Activated T-helper 1 cell treated with anti-CD3 and anti-CD28 coated beads, Interleukin-12 subunit alpha, Interleukin-12 subunit beta, Interleukin-2, Interleukin-4 antibody, amounts not matched to agents 30 ng/mL and 10 ng/mL and 1 ng/mL, durations not matched to agents 14 hours and 24 hours and 36 hours (primary cell): ENCODE measurements at places on chromosomes 11 and 22.

GRCh38 chr22:46140989-46141928 is 9.1 kb upstream of the PPARA start:
- DNase-seq, result no peak

DNA sequence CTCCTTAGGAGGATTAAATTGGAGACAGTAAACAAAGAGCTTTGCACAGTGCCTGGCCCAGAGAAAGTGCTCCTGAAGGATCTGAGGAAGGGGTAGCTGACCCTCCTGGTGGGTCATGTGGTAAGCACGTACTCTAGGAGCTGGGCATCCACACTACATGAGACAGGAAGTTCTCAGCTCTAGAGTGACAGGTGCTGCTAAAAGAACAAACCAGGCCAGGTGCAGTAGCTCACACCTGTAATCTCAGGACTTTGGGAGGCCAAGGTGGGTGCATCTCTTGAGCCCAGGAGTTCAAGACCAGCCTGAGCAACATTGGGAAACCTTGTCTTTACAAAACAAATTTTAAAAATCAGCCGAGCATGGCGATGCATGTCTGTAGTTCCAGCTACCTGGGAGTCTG is 13.1 kb downstream of the SLC43A1 start:
- no peak for DNase-seq

GRCh38 chr22:36297568-36297967 is 44.6 kb downstream of the APOL1 start:
- DNase-seq, result no peak

- DNase-seq, result no peak
These were observed 1074.5 kb downstream of the NTM start for GRCh38 chr11:132444911-132445310.

- DNase-seq, result no peak
These were observed 46.2 kb downstream of the TP53I11 start for GRCh38 chr11:44904261-44905020.

- DNase-seq, result no peak
These were observed 6.3 kb downstream of the C22orf31 start for GRCh38 chr22:29055192-29055830.

GRCh38 chr11:103773059-103773458 is 263.4 kb upstream of the DDI1 start:
- DNase-seq, result no peak

- no peak for DNase-seq
These were observed 1.0 kb downstream of the FJX1 start for GRCh38 chr11:35619116-35619854.

GRCh38 chr11:78194490-78194889 is 5.8 kb downstream of the USP35 start:
- no peak for DNase-seq

DNA sequence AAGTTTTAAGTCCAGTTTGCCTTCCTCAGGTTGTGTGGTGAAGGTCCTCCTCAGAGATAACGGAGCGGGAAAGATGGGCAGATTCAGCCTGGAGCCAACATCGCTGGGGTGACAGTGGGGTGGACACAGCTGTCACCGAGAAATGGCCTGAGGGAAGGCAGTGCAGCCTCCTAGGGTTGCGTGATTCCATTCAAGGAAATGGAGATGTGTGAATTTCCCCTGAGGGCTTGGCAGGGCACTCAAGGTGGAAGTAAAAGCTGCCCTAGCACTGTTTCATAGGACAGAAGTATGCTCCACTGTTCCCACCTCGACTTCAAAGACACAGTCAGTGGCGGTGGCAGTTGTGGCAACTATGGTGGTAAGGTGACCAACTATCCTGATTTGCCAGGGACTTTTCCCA is 15.4 kb upstream of the CAT start:
- DNase-seq, result no peak

DNA sequence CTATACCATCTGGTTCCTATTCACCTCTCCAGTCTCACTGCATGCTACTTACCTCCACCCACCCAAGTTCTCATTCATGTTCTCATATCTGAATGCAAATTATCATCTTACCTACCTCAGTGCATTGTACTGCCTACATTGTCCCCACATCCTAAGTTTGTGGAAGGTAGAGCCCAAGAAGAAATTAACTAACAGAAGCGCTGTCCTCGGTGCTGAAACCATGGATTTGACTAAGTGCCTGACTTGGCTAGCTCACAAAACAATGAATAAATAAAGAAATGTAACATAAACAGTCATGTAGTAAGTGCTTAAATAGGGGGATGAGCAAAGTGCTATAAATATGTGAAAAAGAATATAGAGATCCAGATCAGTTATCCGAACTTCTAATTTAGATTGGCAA is 63.2 kb downstream of the GRIA4 start:
- no peak for DNase-seq

- no peak for DNase-seq
These were observed 1.9 kb downstream of the CAPN5 start for GRCh38 chr11:77068457-77069335.

- no peak for DNase-seq
These were observed 55.6 kb downstream of the ARFGAP2 start for GRCh38 chr11:47121056-47121455.

DNA sequence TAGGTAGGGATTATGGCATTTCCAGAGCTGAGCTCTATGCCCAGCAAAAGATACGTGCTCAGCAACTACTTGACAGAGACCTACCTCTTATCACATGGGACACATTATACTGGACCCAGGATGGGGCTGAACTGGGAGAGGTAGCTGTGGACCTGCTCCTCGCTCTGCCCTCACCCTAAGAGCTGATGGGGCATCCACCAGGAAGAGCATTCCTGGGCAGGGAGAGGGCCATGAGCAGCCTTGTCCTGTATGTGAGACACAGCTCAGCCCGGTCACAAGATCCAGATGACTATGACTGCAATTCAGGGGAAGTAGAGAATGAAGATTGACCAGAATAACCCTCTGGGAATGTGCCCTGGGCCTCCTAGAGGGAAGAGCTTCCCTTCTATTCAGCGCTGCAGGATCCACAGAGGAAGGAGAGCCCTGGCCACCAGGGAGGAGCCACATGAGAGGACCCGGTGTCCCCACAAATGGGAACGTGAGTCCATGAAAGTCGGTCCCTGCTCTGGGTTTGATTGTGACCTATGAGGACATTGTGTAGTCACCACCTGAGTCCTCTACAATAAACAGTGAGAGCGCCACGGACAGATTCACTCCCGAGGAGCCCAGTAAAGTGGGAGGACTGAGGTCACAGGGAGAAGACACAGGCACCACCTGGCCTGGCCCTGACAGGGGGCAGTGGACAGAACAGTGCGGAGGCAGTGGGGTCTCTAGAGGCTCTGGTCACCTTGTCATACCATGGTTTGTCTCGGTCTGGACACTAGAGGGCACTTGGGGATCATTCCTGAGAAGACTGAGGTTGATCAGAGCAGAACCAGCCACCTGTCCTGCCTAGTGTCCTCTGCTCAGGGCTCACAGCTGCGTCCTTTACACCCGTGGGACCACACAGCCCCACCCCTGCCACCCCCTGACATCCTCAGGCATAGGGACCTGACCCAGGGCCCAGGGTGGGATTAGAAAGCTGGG is 99.5 kb downstream of the ZNF280B start:
- DNase-seq, result no peak

DNA sequence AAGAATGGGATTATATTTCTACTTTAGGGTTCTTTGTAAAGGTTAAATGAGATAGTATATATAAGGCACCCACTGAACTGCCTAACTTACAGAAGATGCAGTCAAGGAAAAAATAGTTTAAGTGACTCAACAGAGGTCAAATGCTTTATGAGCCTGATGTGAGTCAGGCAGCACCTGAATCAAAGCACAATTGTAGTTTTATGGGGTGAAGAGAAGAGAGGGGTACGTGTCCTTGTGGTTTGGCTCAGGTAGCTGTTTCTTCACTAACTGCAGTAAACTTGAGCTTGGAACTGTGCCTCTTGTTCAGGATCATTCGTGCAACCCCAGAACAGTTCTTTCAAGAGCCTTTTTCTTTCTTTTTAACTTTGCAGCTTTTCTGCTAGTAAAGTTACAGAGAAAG is 125.2 kb upstream of the SPON1 start:
- no peak for DNase-seq

GRCh38 chr11:69190796-69191536 is 35.2 kb downstream of the SMIM38 start:
- no peak for DNase-seq

DNA sequence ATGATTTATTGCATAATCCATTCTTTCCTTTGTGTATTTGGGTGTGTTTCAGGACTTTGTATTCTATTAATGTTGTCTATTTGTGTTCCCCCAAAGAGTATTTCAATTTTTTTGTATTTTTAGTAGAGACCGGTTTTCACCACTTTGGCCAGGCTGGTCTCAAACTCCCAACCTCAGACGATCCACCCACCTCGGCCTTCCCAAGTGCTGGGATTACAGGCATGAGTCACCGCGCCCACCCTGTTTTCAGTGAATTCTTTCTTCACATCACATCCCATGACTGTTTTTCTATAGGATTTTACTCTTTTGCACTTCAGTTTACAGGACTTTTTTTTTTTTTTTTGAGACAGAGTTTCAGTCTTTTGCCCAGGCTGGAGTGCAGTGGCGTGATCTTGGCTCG is 46.3 kb downstream of the RBX1 start:
- no peak for DNase-seq

GRCh38 chr11:103633068-103633788 is 403.2 kb upstream of the DDI1 start:
- DNase-seq, result no peak

DNA sequence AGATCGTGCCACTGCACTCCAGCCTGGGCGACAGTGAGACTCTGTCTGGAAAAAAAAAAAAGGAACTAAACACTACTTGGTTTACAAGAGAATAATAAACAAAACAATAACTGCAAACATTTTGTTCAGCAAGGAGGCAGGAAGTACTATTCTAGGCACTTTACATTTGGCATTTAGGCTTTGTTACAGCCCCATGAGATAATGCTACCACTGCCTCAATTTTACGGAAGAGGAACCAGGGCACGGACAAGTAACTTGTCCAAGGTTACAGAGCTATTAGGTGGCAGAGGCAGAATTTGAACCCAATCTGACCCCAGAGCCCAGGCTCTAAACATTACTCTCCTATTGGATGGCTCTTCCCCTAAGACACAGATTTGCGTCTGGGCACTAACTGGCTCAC is 108.7 kb upstream of the AKIP1 start:
- DNase-seq, result no peak

- no peak for DNase-seq
These were observed 36.2 kb upstream of the TTC36 start for GRCh38 chr11:118491041-118491440.

- DNase-seq, result no peak
These were observed 1.4 kb upstream of the RCE1 start for GRCh38 chr11:66841861-66842260.

GRCh38 chr22:17086788-17087497 is 2.1 kb downstream of the IL17RA start:
- DNase-seq, result no peak

DNA sequence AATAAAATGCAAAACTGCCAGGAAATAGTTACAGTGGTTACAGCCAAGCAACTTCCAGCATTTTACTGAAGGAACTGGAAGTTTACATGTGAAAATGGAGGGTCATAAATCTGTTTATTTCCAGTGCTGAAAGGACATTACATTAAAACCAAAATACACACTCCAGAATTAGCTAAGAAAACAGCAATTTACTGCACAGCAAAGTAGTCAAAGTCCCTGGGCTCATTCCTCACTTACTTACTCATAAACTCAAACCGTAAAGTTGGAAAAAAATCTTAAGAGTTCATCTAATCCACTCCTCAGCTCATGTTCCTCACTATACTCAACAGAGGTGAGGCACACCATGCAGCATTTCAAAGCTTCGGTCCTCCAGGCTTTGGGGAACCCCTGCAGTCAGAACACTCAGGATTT is 17.4 kb downstream of the CTSC start:
- DNase-seq, result no peak

- no peak for DNase-seq
These were observed 77.7 kb downstream of the TTC28 start for GRCh38 chr22:28601915-28602314.

- peak; percentile 65 for DNase-seq
These were observed 800 bp downstream of the KCTD21 start for GRCh38 chr11:78187366-78188285.

DNA sequence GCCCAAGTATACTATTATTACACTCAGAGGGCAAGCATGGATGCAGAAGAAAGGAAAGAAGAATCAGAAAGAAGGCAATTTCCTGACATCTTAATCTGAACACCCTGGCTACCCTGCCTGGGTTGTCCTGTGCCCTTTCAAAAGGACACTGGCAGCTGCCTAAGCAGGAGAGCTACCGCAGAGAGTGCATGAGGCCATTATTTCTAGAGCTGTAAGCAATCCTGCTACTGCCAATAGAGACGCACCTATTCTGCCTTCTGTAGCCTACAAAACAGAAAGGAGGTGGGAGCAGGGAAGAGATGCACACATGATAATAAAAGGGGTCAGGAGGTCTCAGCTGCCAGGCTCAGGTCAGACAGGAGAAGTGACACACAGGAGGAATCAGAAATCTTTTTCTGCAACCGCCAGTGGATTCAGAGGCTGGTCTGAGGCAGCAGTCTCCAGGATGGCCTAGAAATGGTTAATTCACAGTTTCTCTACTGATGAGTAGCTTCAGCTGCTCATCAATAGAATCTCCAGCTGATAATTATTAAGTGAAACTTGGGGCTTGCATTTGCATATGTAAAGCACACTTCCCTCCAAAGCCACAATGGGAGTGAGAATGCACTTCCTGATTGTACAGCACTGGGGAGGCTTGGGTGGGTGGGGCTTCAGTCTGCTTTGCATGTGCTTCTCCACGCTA is 253.9 kb downstream of the LARGE1 start:
- no peak for DNase-seq

- no peak for DNase-seq
These were observed 133.9 kb upstream of the BMAL1 start for GRCh38 chr11:13143486-13144297.

- DNase-seq, result no peak
These were observed 38.6 kb downstream of the PACSIN2 start for GRCh38 chr22:42976217-42976933.

DNA sequence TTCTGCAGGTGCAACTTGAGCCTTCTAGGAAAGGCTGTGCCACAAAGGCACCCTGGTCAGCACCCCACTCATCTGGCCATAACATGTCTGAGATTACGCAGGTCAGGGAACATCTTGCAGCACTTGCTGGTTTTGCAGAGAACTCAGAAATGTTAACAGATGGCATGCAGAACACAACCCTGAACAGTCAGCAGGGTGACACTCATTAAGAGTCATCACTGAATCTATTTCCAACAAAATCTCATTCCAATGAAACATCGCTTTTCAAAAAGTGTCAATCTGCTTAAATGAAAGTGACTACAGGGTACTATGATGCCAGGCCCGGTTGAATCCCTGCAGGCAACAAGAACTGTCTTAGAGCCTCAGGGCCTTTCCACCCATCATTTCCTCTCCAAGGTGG is 369.8 kb upstream of the CCDC90B start:
- DNase-seq, result no peak

DNA sequence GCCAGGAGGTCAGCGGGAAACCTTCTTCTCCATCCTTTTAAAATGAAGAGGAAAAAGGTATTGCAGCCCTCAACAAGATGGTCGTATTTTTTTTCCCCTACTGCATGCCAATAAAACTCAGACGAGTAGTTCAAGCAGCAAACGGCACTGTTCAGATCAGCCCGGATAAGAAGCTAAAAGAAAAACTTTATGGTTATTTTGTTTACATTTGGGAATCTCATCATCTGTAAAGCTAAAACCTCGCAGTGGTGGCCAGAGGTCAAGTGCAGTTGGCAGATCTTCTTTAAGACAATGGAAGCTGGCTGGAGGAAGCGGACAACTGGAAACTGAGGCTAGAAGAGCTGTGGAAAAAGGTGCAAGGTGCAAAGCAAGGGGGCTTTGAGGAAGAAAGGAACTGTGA is 31.0 kb upstream of the CHRM4 start:
- no peak for DNase-seq
